ENCODE measurements at places on chromosomes 1 and 21.

DNA sequence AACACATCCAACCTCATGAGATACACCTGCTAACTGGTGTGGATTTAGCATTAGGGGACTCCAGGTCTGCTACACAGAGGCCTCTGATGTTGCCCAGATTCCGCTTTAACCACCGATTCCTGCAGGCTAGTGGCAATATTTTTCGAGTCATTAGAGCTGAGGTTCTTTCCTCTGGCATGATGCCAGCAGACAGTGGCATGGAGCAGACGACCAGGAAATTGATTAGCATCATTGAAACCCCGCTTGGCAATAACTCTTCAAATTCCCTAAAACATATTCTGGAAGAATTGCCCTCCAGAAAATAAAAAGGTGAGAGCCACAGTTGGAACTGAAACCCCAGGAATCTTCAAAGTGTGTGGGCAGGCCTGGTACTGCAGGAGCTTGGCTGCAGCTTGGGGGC, 28.4 kb upstream of the ETV3 start:
- DNase-seq = no peak

- no peak for DNase-seq
These were observed 333.0 kb downstream of the PAPPA2 start for GRCh38 chr1:176795929-176796328.

- DNase-seq = no peak
These were observed 19.1 kb upstream of the HDAC1 start for GRCh38 chr1:32272557-32273390.

DNA sequence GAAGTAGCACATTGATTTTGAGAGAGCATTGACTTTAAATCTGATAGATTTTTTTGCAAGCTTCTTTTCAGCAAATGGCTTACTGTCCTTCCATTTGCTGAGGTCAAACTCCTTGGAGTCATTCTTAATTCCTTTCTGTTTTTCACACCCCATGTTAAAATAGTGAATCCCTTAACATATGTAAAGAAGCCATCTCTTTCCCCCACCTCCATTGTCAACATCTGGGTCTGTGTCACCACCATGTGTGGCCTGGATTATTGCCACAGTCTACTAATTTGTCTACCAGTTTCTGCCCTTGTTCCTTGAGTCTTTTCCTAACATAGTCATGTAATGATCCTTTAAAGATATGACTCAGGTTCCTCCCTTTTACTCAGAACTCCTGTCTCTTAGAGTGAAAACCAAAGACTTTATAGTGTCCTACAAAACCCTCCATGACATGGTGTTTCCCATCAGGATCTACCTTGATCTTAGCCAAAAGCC, 104.7 kb downstream of the ST6GALNAC3 start:
- no peak for DNase-seq

DNA sequence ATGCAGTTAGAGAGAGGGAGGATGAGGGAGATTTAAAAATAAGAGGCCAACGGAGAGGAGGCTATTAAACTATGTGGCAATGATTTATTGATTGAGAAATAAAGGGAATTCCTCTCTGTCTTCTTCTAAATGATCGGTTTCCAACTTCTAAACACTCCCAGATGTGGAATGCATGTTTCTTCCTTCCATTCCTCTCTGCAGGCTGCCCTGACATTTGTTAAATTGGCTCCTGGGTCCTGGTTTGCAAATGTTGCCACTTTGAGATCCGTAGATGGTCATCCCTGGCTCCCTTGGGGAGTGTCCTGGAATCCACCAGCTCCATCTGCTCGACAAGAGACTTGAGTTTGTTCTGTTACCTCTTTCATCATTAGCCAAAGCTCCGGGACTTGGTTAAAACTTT, 10.3 kb upstream of the C1orf198 start:
- no peak for DNase-seq

- no peak for DNase-seq
These were observed 9.5 kb downstream of the BMP8A start for GRCh38 chr1:39500862-39501389.

- no peak for DNase-seq
These were observed 10.0 kb downstream of the TTF2 start for GRCh38 chr1:117070124-117070523.

DNA sequence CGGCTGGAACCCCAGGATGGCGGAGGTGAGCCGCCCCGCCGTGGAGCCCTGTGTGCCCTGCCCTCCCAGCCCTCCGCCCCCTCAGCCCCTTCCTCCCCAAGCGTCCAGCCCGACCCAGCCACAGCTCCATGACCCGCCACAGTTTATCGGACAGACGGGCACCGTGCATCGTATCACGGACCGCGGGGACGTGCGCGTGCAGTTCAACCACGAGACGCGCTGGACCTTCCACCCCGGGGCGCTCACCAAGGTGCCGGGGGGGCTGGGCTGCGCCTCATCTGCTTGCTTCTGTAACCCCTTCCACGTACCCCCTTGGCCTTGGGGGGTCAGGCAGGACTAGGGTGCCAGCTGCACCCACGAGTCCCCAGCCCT, 6.6 kb upstream of the MMP23B start:
- no peak for DNase-seq

GRCh38 chr1:118113261-118113660, 71.8 kb downstream of the SPAG17 start:
- DNase-seq = no peak

- no peak for DNase-seq
These were observed 201.5 kb downstream of the S1PR1 start for GRCh38 chr1:101438359-101438758.

GRCh38 chr1:193221651-193222050, 35.2 kb upstream of the B3GALT2 start:
- no peak for DNase-seq

DNA sequence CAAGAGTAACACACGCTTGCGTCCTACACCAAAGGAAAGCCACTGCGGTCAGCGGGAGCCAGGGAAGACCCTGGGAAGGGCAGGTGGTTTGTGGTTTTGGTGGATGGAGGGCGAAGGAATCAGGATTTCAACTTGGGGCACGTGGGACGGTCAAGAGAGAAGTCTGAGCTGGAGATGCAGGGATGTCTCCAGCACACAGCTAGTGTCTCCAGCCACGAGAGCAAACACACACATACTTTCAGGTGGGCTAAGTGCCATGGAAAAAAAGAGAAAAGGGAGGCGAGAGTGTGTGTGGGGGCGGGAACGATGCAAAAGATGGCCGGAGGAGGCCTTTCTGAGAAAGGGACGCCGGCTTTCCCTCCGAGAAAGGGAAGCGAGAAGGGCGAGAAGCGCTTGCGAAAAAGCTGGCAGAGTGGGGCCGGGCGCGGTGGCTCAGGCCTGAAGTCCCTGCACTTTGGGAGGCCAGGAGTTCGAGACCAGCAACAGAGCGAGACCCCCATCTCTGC, 1.4 kb upstream of the SRRM1 start:
- peak; percentile 27 for DNase-seq

DNA sequence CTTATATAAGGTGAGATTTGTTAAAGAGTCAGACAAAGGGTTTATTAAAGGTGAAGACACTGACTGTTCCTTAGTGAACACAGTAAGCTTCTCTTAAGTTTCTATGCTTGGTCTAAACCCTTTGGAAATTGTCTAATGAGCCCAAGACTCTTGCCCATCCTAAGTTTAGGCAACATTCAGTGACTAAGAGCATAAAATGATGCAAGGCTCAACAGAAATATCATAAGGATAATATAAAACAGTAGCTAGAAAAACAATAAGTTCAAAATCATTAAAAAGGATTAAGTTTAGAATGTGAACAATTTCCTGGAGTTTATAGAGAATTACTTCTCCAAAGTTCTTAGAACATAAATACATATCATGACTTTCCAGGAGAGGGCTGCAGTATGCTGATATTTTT, 108.9 kb upstream of the PDC start:
- no peak for DNase-seq

DNA sequence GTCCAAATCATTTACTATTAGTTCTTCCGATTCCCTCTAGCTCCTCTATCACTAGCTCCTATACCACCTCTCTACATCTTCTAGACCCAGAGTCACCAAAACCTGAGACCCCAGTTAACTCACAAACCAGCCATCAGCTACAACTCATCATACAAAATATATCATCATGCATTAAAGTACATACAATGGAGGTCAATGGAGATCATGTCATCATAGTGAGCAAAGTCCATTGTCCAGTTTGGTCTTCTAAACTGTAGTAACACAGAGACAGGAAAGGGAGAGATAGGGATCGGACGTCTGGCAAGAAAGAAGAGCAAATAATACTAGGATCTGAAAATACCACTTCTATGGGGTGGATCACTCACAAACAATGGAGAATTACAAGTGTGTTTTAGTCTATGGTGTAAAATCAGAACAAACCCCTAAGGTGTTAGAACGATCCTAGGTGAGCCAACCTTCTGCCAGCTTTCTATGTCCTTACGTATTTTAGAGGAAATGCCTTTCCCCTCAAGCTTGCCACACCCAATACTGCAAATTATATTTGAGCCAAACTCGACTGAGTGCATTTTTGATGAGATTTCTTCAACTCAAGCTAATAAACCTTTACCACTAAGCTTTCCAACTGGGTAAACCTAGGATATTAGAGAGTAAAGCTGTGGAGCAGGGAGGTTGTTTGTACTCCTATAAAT, 3.9 kb downstream of the ADIPOR1 start:
- no peak for DNase-seq

- no peak for DNase-seq
These were observed 127.3 kb upstream of the PLD5 start for GRCh38 chr1:242651817-242652216.

DNA sequence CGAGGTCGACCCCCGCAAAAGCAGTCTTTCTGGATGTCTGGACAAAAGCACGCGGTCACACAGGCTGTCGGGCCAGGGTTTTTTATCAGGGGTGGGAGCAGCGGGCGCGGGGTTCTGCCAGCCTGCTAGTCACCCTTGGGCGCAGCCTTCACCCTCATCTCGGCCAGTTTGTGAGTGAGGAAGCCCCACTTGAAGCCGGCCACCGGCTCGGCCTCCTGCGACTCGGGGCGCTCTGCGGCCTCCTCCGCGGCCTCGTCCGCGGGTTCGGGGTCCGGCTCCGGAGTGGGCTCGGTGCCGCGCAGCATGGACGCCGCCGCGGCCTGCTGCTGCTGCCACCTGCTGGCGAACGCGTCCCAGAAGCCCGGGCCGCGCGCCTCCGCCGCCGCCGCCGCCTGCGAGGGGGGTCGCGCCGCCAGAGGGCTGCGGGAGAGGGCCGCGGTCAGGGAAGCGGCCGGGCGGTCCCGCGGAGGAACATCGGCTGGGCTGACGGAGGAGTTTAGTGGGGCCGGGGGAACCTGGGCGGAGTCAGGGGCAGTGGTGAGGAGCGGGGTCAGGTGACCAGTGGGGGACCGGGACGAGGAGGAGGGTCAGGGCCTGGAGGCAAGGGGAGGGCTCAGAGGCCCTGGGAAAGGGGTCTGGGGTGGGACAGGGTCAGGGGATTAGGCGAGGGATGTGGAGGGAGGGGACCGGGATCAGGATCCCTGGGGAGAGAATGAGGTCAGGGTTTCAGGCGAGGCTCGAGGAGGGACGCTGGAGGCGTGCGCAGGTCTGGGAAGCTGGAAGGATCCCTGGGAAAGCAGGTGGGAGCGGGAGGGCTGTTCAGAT, 4.5 kb downstream of the C1orf232 start:
- DNase-seq = peak; percentile 48

DNA sequence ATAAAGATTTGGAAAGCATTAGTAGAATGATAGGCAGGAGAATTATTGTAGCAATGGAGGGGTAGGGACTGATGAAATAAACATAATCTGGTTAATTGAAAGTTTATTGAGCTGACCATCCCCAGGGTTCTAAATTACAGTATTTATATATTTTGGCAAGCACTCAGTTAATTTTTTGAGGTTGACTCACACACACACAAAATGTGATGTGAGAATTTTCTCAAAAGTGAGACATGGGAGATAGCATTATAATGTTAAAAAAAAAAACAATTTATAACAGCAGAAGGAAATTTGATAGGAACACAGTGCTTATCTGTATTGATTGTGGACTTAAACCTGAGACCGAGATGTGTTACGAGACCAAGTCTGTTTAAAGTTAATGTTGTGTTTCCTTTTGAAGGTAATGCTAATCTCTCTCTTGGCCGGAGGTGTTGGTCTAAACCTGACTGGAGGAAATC, 24.6 kb downstream of the TRIM45 start:
- no peak for DNase-seq

DNA sequence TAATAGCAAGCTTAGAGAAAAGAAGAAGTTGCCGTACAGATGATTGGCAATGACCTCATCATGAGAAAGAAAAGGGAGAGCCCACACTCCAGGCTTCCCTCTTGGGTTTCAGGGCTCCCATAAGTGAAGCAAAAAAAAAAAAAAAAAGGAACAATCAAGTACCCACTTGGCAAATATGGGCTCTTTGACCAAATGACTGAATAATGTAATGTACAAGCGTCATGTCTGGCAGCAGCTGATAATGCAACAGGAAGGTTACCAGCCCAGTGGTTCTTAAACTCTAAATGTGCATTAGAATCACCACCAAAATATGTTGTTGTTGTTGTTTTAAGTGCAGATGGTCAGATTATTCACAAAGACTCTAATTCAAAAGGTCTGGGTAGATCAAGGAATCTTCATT, 13.5 kb downstream of the TNFSF4 start:
- DNase-seq = no peak

DNA sequence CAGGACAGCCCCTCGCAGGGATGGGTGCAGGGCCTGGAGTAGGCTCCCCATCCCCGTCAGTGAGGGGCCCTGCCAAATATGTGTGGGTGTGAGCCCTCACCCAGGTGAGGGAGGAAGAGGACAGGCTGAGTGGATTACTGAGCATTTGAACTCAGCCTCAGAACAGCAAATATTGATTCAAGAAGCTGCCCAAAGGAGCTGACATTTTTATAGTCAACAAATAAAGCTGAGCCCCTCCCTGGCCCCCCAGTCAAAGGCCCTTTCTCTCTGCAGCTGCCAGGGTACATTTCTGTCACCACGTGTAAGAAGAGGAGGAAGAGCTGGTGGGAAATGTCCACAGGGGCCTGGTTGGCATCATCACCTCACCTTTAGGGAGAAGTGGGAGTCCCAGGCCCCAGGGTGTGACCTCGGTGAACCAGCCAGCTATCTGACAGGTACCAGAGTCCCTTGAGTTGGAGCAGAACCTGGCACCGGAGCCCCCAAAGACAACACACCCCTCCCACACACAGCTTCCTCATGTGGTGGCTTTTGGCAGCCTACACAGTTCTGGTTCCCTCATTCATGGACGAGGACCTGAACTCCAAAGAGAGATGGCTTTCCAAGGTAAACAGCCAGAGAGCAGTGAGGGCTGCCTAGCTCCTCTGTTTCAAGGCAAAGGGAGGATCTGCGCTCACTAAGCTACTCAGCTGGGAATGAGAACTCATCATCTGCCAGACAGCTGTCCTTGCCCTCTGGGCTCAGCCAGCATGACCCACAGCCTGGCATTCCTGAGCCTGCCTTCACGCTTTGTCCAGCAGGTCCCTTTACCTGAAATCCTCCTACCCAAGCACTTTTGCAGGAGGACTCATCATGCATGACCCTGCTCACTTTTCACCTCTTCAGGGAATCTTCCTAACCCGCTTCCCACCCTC, 43.0 kb upstream of the TENT5C start:
- no peak for DNase-seq

- no peak for DNase-seq
These were observed 1.0 kb downstream of the ARPC5 start for GRCh38 chr1:183634429-183635065.

- DNase-seq = no peak
These were observed 96.9 kb downstream of the RGL1 start for GRCh38 chr1:183901748-183902330.

- DNase-seq = no peak
These were observed 39.1 kb upstream of the CDC42BPA start for GRCh38 chr1:227357171-227357926.

- no peak for DNase-seq
These were observed 31.7 kb upstream of the ENSA start for GRCh38 chr1:150661156-150661555.

GRCh38 chr1:196650403-196650802, 1.4 kb upstream of the CFH start:
- no peak for DNase-seq

GRCh38 chr1:13818926-13819325, 118.9 kb downstream of the PRDM2 start:
- DNase-seq = no peak

Data from effector memory CD8-positive, alpha-beta T cell (primary cell).